ENCODE measurements at places on chromosomes 6 and 20.

DNA sequence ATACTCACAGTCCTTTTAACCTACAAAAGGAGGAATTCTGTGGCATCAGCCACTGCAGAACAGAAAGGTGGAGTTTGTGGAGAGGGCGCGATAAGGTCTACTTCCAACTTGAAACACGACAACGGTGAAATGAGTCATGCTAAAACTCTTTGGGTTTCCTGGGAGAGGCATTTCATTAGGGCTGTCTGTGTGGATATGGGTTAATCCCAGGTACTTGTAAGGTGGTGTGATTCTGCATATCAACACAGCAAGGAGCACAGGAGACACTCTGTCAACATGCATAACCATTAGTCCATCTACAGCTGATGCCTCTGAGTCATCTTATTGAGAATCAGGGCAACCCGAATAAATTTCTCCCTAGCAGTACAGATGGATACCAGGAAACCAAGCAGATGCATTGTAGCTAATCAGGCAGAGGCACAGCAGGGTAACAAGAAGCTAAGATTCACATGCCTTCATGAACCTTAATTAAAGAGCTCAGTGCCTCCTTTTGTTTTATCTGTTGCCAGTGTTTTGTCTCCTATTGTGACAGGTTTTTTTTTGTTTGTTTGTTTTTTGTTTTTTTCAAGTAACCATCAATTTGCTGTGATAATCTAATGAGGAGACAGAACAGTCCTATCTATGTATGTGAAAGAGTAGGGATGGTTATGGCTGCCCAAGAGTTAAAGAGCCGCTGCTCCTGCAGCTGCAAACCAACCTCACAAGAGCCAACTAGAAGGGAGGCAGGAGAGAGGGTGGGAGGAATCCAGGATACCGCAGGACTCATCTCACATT is 315.8 kb upstream of the SOX4 start:
- no peak for DNase-seq

DNA sequence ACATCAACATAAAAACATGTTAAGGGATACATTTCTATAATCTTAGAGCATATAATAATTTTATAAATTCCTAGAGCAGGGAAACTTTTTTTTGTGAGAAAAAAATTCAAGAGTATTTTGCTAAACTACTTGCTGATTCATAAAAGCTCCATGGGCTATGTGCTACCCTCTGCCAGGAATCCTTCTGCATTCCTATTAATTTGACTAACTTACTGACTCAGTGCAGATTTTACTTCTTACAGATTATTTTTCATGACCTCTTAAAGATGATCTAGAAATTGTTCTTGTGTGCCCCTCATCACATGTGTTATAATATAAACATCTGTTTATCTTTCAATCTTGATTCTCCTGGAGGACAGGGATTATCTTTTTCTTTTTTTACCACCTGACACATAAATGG is 5.7 kb downstream of the VTA1 start:
- DNase-seq = no peak

DNA sequence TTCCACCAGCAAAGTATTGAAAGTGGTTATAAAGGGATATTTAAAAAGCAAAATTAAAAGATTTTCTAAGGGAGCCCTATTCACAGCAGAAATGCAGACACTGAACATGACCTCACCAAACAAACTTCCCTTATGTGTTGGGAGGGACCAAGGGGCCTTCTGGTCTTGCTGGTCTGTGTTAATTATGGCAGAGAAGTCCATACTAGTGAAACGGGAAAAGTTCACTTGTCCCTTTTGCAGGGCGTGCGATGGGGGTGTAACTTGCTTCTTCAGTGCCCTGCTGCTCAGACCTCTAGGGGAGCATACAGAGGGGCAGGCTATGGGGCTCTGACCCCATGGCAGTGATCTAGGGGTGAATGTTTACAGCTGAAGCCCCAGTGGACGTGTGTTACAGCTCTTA is 53.0 kb upstream of the ZNF337 start:
- no peak for DNase-seq

DNA sequence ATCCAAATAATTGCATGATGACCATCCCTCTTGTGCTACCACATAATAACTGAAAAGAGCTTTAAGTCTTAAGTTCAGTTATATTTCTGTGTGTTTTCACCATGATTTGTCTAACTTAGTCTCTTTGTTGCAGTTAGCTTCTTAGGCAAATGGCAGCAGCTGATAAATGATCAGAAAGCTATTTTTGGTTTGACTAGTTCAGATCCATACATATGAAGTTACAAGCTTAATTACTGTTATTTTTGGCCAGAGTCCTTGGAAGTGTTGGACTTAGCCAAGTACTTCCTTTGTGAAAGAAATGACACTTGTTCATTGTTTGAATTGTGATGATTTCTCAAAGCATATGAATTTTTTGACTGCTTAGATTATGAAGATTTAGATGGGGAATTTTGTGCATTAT is 54.2 kb downstream of the HIVEP1 start:
- DNase-seq = no peak

GRCh38 chr6:127918506-127919427 is 17.9 kb upstream of the THEMIS start:
- no peak for DNase-seq

DNA sequence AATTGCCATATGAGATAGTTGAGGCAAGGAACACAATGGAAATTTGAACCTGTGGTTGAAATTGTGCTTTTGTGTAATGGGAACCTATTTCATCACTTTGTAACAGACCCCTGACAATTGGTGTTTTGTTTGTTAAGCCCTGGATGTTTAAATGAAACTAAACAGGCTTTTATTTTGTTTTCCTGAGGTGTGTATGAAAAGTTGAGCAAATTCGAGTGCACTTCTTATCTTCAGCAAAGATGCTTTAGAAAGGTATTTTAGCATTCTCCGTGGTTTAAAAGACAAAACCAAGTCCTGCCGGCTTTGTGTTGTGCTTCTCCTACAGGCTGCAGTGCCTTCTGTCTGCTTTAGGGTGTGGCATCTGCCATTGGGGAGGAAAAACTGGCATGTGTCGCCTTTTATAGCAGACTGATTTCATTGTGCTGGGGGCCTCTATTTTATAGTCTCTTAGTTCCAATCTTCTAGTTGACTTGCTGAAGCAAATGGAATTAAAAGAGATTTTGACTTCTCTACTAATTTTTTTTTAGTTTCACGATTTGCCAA is 2.2 kb upstream of the ARID1B start:
- DNase-seq = no peak

GRCh38 chr6:135449246-135449645 is 48.3 kb downstream of the AHI1 start:
- DNase-seq = no peak

DNA sequence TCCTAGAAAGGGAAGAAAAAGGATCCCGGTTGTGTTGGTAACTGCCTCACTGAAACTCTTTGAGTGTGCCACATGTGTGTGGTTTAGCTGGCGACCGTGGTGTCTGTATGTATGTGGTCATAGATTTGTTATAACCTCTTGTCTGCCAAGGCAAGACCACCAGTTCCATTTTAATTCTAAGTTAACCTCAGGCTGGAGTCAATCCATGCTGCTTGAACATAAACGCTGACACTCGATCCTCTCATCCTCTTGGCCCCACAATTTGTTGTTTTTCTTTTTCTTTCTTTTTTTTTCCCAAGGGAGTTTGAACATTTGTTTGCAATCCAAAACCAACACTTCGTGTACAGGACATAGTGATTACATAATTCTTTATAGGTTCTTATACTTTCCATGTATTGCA is 318.9 kb upstream of the JAG1 start:
- DNase-seq = no peak

DNA sequence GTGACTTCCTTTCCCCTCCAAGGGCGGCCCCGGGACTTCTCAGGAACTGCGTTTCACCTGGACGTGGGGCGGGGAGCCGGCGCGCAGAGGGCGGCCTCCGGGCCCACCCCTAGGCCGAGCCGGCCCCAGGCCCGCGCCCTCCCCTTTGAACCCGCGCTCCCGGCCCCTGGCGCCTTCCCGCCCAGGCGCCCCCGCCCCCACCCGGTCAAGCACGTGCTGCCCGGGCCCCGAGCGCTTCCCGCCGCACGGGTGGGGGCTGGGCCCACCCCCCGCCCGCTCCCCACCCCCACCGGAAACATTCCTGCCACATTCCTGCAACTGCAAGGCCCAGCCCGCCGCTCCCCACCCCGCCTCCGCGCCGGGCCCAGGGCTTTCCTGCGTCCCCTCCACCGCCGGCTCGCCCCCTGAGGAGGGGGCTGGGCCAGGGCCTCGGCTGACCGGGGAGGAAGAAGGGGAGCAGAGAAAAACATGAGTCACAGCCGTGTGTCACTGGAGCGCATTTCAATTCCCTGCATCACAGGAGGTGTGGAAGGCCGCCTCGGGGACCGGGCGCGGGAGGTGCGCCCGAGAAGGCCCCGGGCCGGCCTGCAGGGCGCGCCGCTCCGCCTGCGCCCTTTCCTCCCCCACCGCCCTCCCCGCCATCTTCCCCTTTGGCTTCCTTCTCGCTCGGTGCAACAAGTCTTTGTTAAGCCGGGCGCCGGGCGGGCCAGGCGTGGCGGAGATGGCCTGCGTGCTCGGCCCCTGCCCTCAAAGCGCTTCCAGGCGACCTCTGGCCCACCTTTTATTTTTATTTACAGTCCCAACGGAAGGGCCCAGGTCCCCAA is 1.2 kb upstream of the HMGA1 start:
- no peak for DNase-seq

DNA sequence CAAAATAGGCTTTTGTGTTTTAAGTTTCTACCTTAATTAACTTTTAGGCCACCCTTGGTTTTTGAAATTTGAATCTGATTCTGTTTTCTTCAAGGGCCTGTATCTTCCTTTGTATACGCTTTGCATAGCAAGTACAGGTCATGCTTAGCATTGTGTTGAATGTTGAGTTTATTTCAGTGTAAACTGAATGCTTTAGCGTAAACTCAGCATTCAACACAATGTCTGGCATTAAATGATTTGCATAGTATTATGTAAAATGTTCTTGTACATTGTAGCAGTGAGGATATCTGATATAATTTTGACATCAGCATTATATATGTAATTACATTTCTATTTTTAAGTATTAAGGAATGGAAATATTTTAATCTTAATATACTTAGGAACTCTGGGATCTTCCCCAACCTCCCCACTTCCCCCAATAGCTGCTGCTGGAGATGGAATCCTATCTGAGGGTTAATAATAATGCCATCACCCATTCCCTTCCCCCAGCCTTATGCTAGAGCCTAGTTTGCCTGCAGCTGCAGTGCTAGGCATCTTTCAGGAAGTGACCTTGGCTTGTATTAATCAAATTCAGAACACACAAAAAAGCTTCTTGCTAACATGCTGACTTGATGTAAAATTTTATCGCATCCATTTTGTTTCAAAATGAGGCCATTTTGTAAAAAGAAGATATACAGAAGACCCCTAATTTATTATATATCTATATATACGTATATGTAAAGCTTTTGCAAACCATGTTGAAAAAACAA is 73.1 kb downstream of the NCOA3 start:
- DNase-seq = no peak

DNA sequence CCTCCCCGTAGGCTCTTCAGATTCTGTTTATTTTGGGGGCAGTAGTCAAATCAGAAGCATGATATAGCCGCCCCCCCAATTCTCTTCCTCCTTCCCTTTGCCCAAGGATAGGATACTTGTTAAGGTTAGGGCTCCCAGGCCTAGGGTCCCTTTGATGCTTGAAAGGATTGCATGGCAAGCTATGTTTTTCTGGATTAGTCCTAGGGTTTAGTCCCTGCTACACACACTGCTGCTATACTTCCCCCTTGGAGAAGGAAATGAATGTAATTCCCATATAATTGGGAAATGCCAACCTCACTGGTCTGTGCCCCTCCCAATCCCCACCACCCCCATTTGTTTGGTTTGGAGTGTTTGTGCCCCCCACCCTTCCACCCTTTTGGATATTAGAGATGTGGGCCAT is 62.8 kb downstream of the ZFAND3 start:
- no peak for DNase-seq

DNA sequence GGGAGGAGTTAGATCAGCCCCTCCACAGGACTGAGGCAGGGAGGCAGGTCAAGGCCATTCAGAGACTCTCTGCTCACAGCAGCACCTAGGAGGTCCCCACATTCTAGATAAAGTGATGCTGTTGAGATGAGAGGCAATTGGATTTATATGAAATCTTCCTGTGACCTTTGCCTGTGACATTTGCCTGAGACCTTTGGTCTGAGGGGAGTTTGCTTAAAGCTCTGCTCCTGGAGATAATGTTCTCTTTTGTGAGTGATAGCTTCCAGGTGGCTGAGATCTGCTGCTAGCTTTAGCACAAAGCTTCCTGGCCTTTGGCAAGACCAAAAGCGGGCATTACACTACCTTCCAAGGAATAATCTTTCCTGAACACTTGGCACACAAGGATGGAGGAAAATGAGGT is 43.3 kb downstream of the TMEM244 start:
- DNase-seq = no peak

DNA sequence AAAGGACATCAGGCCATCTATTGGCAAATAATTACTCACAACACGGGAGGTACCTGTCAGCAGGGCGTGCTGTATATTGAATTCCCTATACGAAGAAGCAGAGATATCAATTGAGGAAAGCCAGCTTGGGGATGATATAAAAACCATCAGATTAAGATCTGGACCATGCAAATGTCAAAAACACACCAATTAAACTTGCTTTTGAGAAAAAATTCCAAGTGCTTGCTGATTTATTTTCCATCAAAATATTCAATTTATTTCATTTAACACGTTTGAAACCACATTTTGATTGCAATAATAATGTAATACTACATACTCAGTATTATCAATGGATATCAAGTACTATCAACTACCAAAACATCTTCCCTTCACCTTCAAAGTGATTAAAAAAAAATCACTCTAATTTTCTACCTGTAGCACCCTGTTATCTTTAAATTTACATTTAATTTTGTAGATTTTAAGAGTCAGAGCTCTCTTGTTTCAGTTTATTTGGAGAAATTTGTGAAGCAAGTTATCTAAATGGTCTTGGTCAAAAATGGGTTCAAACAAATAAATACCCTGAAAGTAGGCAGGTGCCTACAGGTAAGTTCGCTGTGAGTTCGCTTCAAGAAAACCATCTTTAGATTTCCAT is 6.8 kb upstream of the TBX18 start:
- no peak for DNase-seq

- no peak for DNase-seq
Observed at GRCh38 chr6:80211286-80211685, 104.8 kb downstream of the BCKDHB start.

DNA sequence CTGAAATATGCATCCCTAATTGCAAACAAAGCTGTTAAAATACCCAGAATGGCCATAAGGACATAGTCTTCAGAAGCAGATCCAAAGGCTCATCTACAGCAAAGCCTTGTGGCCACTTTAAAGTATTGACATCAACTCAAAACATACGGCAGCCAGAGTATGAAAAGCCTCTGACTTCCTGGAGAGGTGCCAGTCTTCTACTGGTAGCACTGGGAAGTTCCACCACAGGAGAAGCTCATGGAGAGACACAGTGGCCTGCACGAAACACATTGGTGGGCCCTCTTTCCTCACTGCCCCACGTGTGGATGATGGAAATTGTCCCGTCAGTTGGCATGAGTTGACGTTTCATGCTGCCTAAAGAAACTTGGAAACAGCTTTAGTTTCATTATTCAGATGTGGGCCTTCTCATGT is 202.6 kb upstream of the HEY2 start:
- no peak for DNase-seq

GRCh38 chr6:159097256-159097655 is 52.5 kb upstream of the TAGAP start:
- no peak for DNase-seq

All from thoracic aorta (tissue), 2 donors.